Colonic mucosa (tissue), 4 donors: ENCODE measurements at places on chromosomes 7 and 10. TPM values are rescaled to one million over a fixed set of nuclear protein-coding genes. Genes with fewer than 3 reads are reported as not detected.
A peak's percentile ranks its signal among the peaks of the same experiment; 100 is the strongest.

- H3K4me3 ChIP-seq = no peak overlapping the region
- H3K27me3 ChIP-seq = no peaks in the 10 kb centered on the region
- H3K4me1 ChIP-seq = no peaks in the 10 kb centered on the region
- H3K27ac ChIP-seq = no peak overlapping the region
Measured at GRCh38 chr7:126411821-126412383, 840.8 kb downstream of the GRM8 start.

DNA sequence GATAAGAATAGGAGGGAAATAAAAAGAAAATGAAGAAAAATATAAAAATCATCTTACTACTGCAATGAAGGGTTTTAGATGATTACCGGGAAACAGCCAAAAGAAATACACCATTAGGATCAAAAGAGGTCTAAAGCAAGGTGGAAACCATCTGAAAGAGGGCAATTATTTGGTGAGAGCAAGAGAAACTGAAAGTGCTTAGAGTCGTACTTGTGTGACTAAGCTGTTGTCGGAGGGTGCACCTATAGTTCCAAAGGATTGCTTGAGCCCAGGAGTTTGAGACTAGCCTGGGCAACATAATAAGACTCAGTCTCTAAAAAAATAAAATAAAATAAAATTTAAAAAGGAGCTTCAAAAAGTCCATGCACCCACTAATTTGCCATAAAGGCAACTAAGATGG lies 169.5 kb downstream of the DKK1 start:
- H3K4me1 ChIP-seq = no peaks in the 10 kb centered on the region
- H3K27ac ChIP-seq = no peak overlapping the region
- H3K4me3 ChIP-seq = no peak overlapping the region
- no peaks in the 10 kb centered on the region for H3K36me3 ChIP-seq
- H3K27me3 ChIP-seq = no peaks in the 10 kb centered on the region

DNA sequence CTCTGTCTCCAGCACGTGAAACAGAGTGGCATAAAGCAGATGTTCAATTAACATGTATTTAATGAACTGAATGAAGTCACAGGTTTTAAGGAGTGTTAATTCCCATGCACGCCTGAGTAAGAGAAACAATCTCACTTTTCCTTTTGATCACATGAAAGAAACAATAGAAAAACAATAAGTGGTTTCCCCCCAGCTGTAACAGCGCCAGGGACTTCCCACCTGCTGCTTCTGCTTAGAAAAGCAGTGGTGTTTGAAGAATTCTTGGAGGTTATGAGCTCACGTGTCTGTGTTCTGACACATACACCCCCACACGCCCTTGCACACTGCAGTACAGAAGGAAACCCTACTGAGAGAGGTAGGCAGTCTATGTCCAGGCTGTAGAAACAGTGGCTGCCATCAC lies 51.3 kb upstream of the FRMD4A start:
- no peak overlapping the region for H3K4me3 ChIP-seq
- H3K27ac ChIP-seq = no peak overlapping the region
- H3K36me3 ChIP-seq = no peaks in the 10 kb centered on the region
- no peak for DNase-seq

GRCh38 chr7:17674166-17674942 lies 265.9 kb downstream of the SNX13 start:
- no peaks in the 10 kb centered on the region for H3K4me1 ChIP-seq
- no peak overlapping the region for H3K4me3 ChIP-seq
- no peak overlapping the region for H3K27ac ChIP-seq
- H3K27me3 ChIP-seq = no peaks in the 10 kb centered on the region

DNA sequence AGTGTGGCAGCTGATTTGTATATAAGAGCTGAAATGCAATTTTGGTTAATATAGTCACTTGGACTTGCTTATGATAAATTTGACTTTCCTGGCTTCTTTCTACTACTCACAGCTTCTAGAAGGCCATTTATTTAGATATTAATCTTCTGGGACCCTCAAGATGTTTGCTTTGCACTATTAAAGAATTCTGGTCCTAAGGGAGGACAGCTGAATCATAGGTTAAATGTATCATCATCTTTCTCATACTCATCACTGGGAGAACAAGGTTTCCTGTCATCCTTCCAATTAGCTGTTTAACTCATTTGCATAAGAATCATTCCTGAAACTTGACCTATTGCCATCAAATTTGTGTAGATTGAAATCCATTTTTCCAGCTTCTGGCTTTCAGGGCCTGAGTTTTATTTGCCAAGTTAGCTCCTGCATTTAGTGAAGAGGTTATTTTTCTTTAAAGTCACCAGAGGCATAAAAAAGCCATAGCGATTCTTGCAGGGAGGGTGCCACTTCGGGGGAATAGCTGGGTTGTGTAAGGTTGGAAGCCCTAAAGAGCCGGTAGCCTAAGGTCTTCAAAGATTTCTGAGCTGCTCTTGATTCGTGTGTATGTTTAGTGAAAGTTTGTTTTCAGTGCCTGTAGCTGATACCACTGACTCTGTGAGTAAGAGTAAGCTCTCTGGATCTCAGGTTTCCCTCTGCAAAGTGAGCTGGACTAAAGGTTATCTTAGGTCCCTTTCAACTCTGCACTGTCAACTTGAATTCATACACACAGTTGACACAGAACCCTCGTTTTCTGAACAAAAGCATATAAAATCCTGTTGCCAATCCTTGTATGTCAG lies 4.3 kb downstream of the MAP3K8 start:
- peaks cover 6% of the 10 kb centered on the region for H3K36me3 ChIP-seq
- no peak for DNase-seq
- no peak overlapping the region for H3K4me3 ChIP-seq

- H3K36me3 ChIP-seq = no peaks in the 10 kb centered on the region
- no peak overlapping the region for H3K27ac ChIP-seq
- no peaks in the 10 kb centered on the region for H3K4me1 ChIP-seq
Measured at GRCh38 chr10:8468477-8468876, 414.0 kb downstream of the GATA3 start.

- no peaks in the 10 kb centered on the region for H3K4me1 ChIP-seq
- H3K27me3 ChIP-seq = no peaks in the 10 kb centered on the region
- H3K27ac ChIP-seq = no peak overlapping the region
- DNase-seq = no peak
- no peak overlapping the region for H3K4me3 ChIP-seq
Measured at GRCh38 chr10:52755297-52756062, 17.1 kb downstream of the MBL2 start.

- no peaks in the 10 kb centered on the region for H3K27me3 ChIP-seq
- H3K36me3 ChIP-seq = no peaks in the 10 kb centered on the region
- H3K4me3 ChIP-seq = no peak overlapping the region
- DNase-seq = no peak
- H3K27ac ChIP-seq = no peak overlapping the region
Measured at GRCh38 chr10:73044378-73045285, 52.0 kb downstream of the P4HA1 start.

GRCh38 chr10:47159361-47160260 lies 140.4 kb upstream of the GDF10 start:
- H3K4me3 ChIP-seq = no peak overlapping the region
- no peak overlapping the region for H3K27ac ChIP-seq
- H3K36me3 ChIP-seq = no peaks in the 10 kb centered on the region
- H3K4me1 ChIP-seq = no peaks in the 10 kb centered on the region
- DNase-seq = no peak

DNA sequence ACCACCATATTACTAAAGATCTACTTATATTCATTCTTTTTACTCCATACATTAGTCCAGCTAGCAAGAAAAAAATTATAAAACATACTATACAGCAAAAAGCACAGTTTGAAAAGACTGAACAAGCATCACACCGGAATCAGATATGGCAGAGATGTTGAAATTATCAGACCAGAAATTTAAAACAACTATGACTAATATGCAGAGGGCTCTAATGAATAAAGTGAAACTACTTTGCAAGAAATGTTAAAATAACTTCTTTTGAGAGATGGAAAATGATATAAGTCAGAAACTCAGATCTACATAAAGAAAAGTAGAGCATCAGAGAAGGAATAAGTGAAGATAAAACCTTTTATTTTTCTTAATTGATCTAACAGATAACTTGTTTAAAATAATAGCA lies 50.9 kb downstream of the SGCE start:
- H3K4me3 ChIP-seq = no peak overlapping the region
- no peak for DNase-seq
- H3K4me1 ChIP-seq = no peaks in the 10 kb centered on the region
- H3K27me3 ChIP-seq = no peaks in the 10 kb centered on the region

DNA sequence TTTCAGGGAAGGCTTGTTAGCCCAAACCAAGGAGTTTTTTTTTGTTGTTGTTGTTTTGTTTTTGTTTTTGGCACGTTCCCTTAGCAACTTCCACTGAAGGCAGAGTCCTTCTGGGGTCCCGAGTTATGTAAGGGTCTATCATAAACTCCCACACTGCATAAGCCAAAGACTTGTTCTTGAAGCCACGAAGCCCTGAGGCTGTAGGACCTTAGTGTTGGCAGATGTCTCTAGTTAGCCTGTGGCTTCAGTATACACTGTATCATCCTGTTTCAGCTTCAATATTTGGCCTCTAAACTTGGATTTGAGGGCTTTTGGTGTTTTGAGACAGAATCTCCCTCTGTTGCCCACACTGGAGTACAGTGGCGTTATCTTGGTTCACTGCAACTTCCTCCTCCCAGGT lies 13.6 kb downstream of the KPNA7 start:
- H3K36me3 ChIP-seq = no peaks in the 10 kb centered on the region
- H3K27me3 ChIP-seq = no peaks in the 10 kb centered on the region
- H3K4me1 ChIP-seq = no peaks in the 10 kb centered on the region
- H3K27ac ChIP-seq = no peak overlapping the region
- no peak for DNase-seq

DNA sequence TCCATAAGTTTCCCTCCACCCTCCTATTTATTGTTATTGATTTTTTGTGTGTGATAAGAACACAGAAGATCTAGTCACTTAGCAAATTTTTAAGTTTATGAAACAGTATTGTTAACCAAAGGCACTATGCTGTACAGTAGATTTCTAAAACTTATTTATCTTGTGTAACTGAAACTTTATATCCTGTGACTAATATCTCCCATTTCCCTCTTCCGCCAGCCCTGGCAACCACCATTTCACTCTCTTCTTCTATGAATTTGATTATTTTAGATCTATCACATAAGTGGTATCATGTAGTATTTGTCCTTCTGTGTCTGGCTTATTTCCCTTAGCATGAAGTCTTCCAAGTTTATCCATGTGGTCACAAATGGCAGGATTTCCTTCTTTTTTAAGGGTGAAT lies 144.3 kb upstream of the INHBA start:
- no peak overlapping the region for H3K4me3 ChIP-seq
- H3K27me3 ChIP-seq = no peaks in the 10 kb centered on the region
- H3K36me3 ChIP-seq = no peaks in the 10 kb centered on the region
- no peak for DNase-seq

DNA sequence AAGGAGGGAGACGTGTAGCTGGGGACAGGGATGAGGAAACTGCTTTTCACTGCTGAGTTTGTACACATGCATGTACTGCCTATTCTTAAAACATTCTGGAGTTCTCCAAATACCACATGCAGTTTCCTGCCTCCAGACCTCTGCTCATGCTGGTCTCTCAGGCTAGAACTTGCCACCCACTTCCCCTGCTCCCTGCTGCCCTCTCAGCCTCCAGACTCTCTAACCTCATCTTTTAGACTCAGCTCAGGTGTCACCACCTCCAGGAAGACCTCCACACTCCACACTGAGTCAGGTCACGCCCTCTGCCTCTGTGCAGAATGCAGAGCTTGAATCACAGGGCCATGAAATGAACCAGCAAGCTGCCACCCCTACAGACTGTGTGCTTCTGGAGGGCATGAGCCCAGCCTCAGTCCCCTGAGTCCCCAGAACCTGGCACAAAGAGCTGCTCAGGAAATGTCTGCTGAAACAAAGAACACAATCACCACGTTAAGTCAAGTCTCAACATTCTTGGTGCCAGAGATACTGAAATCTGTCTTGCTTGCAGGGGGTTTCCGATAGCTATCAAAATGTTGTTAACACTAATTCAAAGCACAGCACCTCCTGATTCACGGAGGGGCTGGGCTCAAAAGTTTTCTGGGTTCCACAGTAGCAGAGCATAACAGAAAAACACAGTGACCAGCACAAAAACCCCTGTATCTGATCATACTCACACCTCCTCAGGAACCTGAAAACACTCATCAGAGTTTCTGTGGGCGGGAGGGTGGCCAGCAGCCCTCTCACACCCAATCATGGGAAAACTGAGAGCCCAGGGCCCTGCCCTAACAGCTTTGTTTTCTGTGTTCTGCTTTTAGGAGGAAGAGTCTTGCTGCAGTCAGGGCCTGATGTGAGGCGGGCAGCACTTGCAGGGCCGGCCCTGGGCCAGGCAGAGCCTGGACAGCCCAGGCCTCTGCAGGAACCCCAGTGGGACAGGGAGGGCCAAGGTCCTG lies 21.1 kb downstream of the FAM53B start:
- peak overlapping the region; percentile 67 for H3K27ac ChIP-seq
- peaks cover 63% of the 10 kb centered on the region for H3K4me1 ChIP-seq
- H3K27me3 ChIP-seq = no peaks in the 10 kb centered on the region
- H3K36me3 ChIP-seq = no peaks in the 10 kb centered on the region

DNA sequence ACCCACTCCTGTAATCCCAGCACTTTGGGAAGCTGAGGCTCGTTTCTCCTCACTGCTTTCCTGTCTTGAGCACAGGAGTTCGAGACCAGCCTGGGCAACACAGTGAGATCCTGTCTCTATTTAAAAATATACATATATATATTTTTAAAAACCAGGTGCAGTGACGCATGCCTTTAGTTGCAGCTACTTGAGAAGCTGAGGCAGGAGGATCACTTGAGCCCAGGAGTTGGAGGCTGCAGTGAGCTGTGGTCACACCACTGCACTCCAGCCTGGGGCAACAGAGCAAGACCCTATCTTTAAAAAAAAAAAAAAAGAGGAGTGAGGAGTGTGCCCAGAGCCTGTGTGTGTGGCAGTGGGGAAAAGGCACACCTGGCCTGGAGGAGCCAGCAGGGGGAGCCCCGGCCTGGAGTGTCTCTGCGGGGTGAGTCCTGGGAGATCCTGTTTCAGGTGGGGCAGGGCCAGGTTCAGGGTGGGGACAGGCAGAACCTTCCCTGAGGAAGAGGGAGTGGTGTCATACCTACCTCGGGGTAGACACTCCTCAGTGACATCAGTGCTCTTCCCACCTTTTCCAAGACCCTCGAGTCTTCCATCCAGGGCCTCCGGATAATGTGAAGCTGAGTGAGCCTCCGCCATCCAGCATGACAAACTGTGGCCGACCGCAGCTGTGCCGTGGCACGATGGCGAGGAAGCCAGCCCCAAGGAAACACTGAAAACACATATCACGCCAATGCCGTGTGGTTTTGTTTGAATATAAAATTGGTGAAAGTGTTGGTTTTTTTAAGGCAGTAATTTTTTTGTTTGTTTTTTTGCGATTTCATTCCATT lies 9.0 kb upstream of the ARPC1B start:
- no peaks in the 10 kb centered on the region for H3K4me1 ChIP-seq
- no peak overlapping the region for H3K27ac ChIP-seq
- no peak overlapping the region for H3K4me3 ChIP-seq
- H3K36me3 ChIP-seq = peaks cover 10% of the 10 kb centered on the region

The TLL2 gene
- total RNA-seq = 0.45 TPM

The SLC13A1 gene
- total RNA-seq = 0.40 TPM

The OR2A5 gene
- total RNA-seq = not detected

The CPA2 gene
- total RNA-seq = 0.48 TPM

The CDC14C gene
- not detected for total RNA-seq

The CBLL1 gene
- total RNA-seq = 23.2 TPM

The ABCB4 gene
- 0.35 TPM for total RNA-seq
